Stimulated activated CD8-positive, alpha-beta memory T cell treated with anti-CD3 and anti-CD28 coated beads, Interleukin-7, amount 100 ng/mL, for 4 hours (primary cell): ENCODE measurements at places on chromosomes 12 and 14.

DNA sequence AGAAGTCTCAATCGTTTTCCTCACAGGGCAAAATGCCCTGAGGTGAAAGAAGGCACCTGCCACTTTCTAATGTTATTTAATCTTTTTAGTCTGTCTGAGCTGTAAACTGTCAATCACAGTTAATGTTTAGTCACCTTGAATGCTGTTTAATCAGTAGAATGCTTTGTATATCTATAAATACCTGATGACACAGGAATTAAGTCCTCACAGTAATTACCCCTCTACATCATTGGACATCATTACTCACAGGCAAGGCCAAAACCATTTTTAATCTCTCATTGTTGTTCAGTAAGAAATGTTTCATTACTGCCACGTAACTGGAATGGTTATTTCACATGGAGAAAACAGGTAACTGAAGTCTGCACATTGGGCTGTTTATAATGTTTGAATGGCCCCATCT is 178.8 kb downstream of the EXOC5 start:
- DNase-seq, result no peak

- no peak for DNase-seq
Observed at GRCh38 chr14:69615121-69615495, 3.7 kb downstream of the SUSD6 start.

DNA sequence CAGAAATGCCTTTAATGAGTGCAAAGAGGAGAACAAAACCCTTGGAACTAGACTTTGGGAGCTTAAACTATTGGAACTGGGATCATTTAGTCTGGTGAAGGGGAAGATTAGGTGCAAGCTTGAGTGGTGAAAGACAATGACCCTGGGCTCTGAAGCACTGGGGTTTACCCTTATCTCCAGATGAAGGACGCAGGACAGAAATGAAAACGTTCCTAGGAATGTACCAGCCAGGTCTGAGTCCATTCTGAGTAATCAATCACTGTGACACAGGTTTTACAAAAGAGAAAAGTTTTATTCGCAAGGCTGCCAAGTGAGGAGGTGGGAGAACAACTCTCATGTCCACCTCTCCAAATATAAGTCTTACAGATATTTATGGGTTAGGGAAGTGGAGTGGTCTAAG is 249.1 kb downstream of the LRIG3 start:
- DNase-seq, result no peak

GRCh38 chr12:6666211-6666610 is 3.3 kb upstream of the ING4 start:
- DNase-seq, result no peak

DNA sequence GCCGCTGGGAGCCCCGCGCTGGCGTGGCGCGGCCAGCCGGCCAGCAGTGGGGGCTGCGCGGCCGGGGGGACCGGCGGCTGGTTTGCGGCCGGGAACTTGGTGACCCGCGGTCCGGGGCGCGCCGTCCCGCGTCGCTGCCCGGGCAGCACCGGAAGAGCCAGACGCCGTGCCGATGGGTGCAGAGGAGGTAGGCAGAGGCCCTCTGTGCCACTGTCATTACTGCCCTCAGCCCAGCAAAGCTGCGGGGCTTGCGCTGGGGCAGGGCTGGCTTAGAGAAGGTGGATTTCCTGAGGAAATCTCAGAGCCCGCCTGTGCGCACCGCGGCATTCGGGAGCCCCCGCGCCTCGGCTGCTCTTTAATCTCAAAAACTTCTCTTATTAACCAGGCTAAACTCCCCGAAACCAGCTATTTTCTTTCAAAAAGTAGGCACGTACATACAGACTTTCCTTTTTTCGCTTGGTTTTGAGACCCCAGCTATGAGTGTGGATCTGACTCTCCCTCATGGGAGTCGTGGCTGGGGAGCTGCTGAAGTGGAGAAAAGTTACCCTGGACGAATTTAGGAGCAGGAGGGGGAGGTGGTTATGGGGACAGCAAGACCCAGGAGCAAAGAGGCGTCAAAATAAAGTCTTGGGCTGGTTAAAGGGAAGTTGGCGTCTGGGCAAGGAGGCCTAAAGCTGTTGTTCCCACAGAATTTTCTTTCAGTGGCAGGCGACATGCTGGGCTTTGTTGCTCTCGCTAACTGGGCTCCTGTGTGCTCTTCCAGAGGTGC is 802 bp downstream of the SUSD6 start:
- DNase-seq, result no peak

GRCh38 chr12:68170726-68171125 is 11.2 kb upstream of the IFNG start:
- no peak for DNase-seq

DNA sequence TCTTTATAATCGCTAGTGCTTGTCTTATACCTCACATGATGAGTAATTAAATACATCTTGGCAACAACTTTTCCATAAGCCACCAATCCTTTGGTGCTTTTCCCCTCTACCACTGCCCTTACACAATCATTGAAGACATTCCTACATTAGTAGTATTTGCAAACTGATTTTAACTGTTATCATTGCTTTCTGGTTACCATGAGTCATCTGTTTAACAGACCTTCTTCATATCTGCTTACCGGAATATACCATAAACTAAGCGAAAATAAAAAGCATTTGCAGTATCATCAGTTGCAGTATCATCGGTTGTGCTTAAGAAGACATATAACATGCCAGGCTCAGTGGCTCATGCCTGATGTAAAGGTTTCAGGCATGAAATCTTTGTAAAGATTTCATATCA is 54.8 kb upstream of the PLEKHA5 start:
- DNase-seq, result no peak
